Hematopoietic multipotent progenitor cell (in vitro differentiated cells): ENCODE measurements at places on chromosomes 1 and 21.

DNA sequence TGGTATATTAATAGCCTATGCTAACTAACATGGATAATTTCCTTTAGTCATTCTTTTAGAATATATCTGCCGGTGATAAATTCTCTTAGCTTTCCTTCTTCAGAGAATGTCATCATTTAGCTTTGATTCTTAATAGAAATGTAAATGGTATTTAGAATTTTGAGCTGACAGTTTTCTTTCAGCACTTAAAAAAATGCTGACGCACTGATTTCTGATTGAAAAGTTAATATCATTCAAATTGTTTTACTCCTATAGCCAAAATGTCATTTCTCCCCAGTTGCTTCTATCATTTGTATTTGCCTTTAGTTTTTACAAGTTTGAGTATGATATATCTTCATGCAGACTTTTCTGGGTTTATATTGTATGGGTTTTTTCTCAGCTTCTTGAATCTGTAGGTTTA is 668.0 kb downstream of the LTN1 start:
- no peak for DNase-seq

- no peak for DNase-seq
Observed at GRCh38 chr21:17651526-17651925, 38.8 kb upstream of the BTG3 start.

DNA sequence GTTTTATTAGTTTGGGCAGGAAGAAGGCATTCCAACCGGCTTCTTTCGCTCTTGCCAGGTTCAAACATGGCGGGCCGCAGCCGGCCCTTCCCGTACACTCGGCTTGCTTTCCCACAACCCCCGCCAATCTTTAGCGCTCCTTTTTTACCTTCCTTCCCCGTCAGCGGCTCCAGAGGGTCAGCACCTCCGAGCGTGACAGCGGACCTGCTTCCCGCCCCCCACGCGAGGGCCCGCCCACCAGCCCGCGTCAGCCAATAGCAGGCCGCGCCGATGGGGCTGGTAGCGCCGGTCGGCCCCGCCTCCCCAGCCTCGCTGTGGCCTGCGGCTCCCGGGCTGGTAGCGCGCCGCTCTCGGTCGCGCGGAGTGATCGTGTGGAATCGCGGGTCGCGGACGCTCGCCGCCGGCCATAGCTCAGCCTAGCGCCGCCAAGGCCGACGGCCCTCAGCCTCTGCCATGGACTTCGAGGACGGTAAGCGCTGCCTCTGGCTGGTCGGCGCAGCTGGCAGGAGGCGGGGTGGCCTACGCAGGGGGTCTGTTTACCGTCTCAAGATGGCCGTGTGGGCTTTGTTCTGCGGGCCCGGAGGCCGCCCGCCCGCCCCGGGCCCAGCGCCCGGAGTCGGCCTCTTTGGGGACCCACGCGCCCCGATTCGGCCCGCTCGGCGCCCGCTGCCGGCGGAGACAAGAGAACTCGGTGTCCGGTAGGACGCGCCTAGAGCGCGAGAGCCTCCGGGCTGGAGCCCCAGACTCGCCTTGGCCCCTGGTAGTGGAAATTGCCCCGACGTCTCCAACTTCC is at the start of gene ZNF326:
Gene ZNF326 (plus strand): TSS at position 306 of the 793 bp plus-strand sequence. CDS start 148 bp downstream, at position 454.
- DNase-seq: peak; percentile 94

DNA sequence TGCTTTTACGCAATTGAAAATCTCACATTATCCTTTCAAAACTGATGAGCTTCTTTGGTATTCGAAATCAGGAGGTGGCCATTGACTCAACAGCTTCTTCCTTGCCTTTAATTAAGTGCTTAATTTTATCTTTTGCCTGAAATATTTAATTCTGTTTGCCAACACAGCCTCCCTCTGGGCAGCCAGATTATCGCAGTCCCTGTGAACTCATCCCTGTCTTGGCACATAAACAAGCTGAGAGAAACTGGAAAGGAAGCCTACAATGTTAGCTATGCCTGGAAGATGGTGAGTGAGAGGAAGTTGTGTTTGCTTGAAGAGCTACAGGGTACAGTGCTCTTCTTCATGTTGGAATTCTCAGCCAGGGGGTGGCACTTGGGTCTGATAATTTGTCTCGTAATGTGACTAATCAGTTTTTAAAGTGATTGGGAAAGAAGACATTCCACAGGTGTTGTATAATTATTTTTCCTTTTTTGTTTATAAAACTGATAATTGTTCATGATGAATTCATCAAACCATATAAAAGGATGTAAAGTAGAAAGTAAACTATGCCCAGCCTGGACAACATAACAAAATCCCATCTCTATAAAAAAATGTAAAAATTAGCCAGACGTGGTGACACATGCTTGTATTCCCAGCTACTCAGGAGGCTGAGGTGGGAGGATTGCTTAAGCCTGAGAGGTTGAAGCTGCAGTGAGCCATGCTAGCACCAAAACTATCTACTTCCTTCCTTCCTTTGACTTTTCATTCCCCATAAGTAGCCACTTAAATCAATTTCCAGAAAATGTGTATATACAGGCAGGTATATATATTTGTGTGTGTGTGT is 90.1 kb upstream of the RAVER2 start:
- DNase-seq: no peak

DNA sequence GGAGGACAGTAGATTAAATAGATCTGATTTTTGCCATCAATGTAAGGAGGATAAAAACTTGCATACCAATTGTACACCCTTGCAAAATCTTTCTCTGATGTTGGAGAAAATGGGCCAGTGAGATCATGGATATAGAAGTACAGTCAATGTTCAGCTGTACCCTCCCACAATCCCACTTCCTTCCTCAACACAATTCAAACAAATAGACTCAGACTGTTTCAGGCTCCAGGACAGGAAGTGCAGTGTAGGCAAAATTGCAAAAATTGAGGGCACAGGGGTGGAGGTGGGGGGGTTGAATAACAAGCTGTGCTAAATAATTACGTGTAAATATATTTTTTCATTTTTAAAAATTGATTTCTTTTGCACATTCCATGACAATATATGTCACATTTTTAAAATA is 3.9 kb upstream of the IFI44 start:
- no peak for DNase-seq
